ENCODE measurements at places on chromosomes 5 and 9. TPM values are rescaled to one million over a fixed set of nuclear protein-coding genes. Genes with fewer than 3 reads are reported as not detected.

GRCh38 chr5:40437452-40437861 lies 242.3 kb upstream of the PTGER4 start:
- no peak for DNase-seq

- DNase-seq, result no peak
These were observed 132.4 kb upstream of the EPB41L4A start for GRCh38 chr5:112551419-112552032.

- no peak for DNase-seq
These were observed 285.6 kb downstream of the PRR16 start for GRCh38 chr5:120749737-120750136.

The PLPPR1 gene
- not detected for total RNA-seq

GRCh38 chr5:148541054-148541835 lies 113.1 kb downstream of the HTR4 start:
- DNase-seq, result no peak

The RASEF gene
- total RNA-seq, result 0.16 TPM

GRCh38 chr5:119420169-119420568 lies 32.1 kb upstream of the HSD17B4 start:
- DNase-seq, result no peak

The GABRA1 gene
- total RNA-seq, result not detected

DNA sequence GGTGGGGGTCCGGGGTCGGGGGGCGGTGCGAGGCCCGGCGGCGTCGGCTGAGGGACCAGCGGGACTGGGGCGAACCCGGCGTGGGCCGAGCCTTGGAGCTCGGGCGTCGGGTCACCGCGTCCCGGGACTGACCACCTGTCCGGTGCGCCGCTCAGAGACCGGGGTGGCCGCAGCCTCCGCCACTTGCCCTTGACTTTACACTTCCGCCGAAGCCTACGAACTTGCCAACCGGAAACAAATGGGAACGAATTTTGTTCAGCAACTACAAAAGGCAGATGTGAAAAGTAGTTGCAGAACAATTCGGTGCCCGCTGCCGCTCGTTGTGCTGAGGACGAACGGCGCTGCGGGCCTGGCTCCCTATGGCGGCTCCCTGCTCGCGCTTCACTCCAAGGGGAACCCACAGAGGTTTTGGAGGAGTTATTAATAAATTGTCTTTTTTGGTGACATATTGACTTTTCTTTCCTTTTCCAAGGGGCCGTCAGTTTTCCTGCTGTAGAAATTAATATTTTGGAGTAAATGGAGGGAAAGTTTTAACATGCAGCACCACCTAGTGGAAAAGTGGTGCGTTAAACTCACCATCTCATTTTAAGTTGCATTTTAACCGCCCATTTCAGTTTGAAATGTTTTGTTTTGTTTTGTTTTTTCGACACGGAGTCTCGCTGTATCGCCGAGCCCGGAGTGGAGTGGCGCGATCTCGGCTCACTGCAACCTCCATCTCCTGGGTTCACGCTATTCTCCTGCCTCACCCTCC lies 490 bp downstream of the PCBD2 start:
- DNase-seq, result peak; percentile 77

GRCh38 chr5:42950456-42951292 lies 89.4 kb downstream of the ANXA2R start:
- DNase-seq, result peak; percentile 85

The C6 gene
- total RNA-seq, result 1.9 TPM

DNA sequence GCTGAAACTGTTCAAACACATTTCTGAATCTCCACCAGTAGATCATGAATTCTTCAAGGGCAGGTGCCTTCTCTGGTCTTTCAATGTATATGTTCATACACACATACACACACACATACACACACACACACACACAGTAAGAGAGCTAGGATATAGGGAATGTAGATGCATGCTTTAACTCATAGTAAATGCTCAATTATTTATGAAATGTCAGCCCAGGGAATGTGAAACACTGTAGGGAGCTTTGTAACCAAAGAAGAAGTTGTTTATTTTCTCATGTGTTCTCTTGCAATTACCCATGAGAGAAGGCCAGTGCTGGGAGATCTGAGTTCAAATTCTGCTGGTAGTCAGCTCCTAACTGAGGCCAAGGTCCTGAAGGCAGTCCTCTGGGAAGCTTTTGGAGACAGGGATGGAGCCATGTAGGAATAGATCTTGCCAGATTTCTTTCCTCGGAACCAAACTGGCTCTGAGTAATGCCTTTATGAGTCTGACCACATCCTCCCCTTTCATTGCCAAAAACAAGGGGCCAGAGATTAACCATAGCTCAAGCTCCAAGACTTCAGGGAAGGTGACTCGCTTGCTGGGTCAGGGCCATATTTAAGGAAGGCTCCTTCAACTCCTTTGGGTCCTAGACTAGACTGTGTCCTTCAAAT lies 487.0 kb upstream of the TNC start:
- no peak for DNase-seq

GRCh38 chr5:152083231-152083630 lies 158.6 kb upstream of the GLRA1 start:
- DNase-seq, result no peak

The ANKRD18B gene
- total RNA-seq, result under 0.01 TPM

- peak; percentile 45 for DNase-seq
These were observed 2.8 kb upstream of the SARDH start for GRCh38 chr9:133740911-133741310.

- DNase-seq, result no peak
These were observed 3.3 kb downstream of the EBF1 start for GRCh38 chr5:159096243-159096923.

The HTR4 gene
- 1.7 TPM for total RNA-seq

DNA sequence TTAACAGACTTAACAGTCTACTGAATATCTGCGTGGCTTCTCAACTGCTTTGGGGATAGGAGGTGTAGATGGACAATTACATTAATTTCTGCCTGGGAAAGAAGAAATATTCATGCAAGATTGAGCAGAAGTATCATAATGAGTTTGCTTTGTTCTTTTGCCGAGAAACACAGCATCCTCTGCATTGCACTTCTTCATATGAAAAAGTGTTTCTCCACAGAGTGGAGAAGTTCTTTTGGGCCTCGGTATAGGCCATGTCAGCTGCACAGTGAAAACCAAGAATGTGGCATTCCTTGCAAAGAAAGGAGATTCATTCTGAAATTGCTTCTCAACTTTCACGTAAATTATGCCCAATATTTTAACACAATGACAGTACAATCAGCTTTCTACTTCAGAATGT lies 17.6 kb upstream of the SNX2 start:
- no peak for DNase-seq

GRCh38 chr9:135801070-135801469 lies 99.1 kb downstream of the KCNT1 start:
- no peak for DNase-seq

The CCDC192 gene
- total RNA-seq, result not detected

The DDX4 gene
- not detected for total RNA-seq

The PRRC1 gene
- 30.7 TPM for total RNA-seq

DNA sequence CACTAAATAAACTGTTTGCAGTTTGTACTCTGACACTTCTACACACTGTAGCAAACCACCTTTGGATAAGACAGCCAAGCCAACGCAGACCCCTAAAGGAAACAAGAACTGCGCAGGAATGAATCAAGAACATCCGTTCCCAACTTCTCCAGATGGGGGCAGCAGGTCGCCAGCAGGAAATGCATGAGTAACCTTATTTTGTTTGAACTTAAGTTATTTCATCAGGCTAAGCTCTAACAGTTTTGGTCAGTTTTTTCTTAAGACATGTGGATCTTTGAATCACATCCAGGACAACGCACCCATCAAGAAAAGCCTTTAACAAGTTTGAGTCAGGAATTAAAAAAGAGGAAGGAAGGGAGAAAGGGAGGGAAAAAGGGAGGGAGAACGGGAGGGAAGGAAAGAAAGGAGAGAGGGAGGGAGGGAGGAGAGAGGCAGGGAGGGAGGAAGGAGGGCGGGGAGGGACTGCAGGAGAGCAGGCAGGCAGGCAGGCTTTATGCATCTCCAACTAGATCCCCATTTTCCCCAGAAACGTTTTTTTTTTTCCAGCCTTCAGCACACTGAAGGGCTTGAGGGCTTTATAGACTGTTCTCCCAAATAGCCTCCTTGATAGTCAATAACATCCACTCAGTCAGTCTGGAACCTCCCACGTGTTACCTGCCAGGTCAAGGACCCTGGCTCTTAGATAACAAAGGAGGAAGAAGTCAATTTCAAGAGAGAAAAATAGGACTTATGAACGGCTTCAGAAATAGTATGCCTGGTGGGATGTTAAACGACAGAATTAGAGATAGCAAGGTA lies 22.2 kb downstream of the BHMT start:
- DNase-seq, result peak; percentile 86

The TMOD1 gene
- total RNA-seq, result 35.3 TPM

DNA sequence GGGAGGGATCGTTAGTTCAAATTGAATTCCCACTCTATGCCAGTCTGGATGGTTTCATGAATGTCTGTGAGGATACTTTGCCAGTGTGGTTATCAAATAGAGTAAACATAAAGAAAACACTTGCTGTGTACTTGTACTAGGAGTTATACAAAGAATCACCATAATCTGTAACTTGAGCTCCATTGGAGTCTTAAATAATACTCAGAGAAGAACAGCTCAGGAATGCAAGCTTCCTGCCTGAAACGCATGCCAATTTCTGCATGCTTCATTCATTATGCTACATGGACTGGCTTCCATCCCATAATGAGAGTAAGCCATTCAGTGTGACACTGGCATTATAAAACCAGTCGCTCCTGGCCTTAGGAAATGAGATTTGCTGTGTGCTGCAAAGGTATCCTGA lies 351.4 kb downstream of the SEMA5A start:
- no peak for DNase-seq

The ADGRV1 gene
- 0.66 TPM for total RNA-seq

GRCh38 chr9:89996773-89997172 lies 392.0 kb downstream of the GADD45G start:
- no peak for DNase-seq

DNA sequence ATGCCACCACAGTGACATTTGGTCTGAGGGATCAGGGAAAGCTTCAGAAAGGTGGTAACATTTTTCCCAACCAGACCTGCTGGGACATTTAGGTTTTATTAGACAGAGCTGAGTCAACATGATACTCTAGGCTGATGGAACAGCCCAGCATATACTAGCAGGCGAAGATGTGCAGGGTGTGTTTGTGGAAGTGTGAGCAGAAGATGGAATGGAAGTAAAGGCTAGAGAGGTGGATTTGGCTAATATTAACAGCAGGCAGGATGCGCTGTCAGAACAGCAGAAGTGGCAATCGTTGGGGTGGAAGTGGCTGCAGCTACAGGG lies 340.6 kb downstream of the ASTN2 start:
- no peak for DNase-seq

DNA sequence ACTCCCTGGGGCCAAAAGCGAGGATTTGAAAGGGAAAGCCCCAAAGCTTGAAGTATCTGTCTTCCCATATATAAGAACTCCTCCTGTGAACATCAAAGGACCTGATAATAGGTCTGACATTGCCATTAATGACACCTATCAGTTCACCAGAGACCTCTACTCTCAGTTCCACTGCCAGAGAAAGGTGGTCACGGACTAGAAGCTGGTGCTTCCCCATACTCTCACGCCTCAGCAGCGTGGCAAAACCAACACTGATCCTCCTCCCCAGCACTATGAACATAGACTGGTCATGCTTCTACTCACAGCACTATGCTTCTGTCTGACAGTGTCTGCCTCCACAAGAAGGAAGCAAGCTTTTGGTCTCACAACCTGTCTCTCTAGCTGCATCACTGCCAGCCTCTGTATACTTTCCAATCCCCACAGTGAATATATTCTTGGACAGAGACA lies 37.9 kb downstream of the NRG2 start:
- no peak for DNase-seq

The SLC22A4 gene
- total RNA-seq, result 3.4 TPM

GRCh38 chr9:6128030-6128429 lies 87.6 kb upstream of the IL33 start:
- no peak for DNase-seq

GRCh38 chr5:158389786-158390185 lies 530.8 kb upstream of the CLINT1 start:
- no peak for DNase-seq

GRCh38 chr5:79518718-79519117 lies 4.8 kb upstream of the HOMER1 start:
- DNase-seq, result no peak

The TMEM171 gene
- total RNA-seq, result not detected

The POLK gene
- 35.2 TPM for total RNA-seq

- no peak for DNase-seq
These were observed 402.8 kb downstream of the CDK5RAP2 start for GRCh38 chr9:120177121-120177520.

GRCh38 chr5:82296929-82297328 lies 18.8 kb upstream of the RPS23 start:
- no peak for DNase-seq

DNA sequence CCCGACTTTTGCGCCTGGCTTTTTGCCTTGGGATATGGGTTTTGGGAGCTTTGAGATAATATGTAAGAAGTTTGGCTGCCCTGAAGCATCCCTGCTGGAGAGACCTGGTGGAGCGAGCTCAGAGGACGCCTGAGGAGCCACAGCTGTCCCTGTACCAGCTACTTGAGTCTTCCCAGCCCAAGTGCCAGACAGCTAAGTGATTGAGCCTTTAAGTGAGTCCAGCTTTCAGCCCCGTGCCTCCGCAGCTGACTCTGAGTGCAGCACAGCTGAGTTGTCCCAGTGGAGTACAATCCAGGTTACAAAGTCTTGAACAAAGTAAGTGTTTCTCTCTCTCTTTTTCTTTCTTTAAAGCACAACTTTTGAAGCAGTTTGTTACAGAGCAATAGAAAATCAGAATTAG lies 203.8 kb upstream of the DAP start:
- no peak for DNase-seq

The PRLR gene
- 0.95 TPM for total RNA-seq

- no peak for DNase-seq
These were observed 60.2 kb downstream of the SFXN1 start for GRCh38 chr5:175538576-175538975.

The OBP2B gene
- total RNA-seq, result not detected
